Choroid plexus epithelial cell (primary cell): ENCODE measurements at places on chromosomes 12 and 14.
A peak's percentile ranks its signal among the peaks of the same experiment; 100 is the strongest.

DNA sequence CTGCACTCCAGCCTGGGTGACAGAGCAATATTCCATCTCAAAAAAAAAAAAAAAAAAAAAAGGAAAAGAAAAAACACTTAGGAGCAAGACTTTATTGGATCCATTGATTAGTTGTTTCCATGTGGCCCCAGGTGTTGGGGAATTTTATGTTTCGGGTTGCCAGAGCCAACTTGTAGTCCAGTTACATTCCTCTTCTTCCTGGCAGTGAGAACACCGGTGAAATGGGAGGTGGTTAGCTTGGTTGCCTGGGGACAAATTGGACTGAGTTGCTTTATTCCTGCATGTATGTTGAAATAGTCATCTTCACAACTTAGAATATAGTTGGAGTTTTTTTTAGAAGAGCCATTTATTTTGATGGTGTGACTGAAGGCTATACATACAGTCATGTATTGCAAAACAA, 12.6 kb downstream of the RCOR1 start:
- peak; percentile 28 for DNase-seq

DNA sequence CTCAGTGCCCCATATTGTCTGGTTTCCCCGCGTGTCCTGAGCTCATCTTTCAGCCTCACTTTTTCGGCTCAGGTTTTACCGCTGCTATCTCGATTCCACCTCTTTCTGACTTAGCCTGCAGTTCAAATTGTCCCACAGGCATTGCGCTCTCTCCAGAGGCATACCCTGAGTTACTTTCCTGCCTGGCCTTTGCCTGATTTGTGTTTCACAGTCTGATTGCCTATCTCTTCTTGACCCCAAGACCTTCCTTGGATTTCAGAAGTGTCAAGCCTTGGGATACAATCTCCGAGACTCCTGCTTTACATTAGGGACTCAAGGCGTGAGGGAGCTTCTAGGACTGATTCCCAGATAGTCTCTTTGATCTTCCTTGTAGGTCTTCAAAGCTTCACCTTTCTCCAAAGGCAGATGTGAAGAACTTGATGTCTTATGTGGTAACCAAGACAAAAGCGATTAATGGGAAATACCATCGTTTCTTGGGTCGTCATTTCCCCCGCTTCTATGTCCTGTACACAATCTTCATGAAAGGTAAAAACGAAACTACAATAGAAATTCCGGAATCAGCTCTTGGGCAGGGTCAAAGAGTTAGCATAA, 629 bp downstream of the LETMD1 start:
- DNase-seq, result no peak

DNA sequence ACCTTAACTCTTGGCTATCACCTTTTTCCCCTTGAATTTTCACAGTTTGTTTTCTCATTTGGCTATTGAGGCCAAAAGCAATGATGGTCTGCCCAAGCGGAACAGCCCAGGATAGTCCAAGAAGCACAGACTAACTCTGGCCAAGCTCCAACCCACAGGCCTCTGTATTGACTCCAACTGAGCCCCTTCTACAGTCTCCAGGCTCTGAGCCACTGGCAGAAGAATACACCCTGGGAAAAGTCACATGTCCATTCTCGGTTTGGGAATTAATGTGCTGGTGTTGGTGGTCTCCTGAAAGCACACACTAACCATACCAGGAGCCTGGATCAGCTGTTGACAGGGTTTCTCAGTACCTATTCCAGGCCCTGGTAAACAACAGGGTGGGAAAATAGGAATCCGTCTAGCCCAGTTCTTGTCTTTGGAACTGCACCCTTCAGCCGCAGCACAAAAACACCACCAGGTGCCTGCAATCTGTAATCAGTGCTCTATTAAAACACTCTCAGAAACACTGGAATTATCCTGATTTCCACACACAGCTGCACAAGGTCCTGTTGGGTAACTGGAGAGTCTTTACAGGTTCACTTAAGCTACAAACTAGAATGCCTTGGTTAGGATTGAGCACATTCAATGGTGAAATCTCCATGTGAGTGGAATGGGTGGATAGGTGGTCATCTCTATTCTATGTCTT, 63.6 kb downstream of the STXBP6 start:
- no peak for DNase-seq

DNA sequence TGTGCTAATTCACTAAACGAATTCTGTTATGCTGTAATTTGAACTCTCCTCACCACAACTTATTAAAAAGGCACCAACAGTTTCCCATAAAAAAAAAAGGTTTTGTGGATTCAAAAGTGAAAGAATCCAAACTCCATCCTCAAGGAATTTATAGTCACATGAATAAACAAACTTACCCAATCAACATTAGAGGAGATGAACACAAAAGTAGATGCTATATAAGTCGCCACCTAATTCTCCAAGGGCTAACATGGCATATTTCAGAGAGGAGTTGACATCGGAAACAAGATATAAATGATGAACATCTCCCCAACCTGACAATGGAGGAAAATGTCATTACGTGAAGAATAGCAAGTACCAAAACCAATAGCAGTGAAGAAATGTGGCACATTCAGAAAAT, 265.5 kb upstream of the PRKD1 start:
- DNase-seq, result no peak

DNA sequence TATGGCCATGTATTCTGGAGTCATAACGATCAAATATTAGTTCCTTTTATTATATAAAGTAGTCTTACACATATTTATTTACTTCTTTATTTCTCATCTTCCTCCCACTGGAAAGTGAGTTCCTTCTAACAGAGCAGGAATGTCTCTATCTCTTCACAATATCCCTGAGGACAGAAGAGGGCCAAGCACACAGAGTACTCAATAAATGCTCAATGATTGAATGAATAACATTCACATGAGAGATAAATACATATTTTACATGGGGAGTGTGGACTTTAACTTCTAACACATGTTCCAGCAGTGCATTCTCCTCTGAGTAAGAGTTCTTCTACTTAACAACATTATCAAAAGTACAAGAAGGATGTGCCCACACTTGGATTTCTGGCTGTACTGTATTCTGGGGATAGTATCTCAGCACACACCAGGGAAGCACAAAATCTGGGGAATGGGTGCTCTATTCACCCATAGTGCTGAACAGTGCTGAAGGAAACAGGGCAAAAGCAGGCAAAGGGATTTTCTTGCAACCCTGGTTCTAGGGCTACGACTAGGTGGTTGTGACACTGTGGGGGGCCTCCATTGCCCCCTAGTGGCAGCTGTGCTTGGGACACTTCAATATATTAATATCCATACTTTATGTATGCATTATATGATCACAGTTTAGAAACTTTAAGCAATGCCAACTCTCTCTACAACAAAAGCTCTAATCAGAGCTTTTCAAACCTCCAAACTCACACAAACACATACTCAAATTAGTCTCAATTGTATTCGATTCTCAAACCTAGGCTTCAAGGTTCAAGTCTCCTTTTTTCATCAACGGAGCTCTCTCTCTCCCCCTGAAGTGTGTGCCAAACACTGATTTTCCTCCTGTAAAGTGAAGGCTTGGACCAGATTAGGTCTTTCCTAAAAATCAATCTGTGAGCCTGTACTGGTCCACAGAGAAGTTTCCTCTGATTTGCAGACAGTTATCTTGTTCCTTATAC, 115.5 kb downstream of the SLC2A13 start:
- peak; percentile 73 for DNase-seq

- no peak for DNase-seq
These were observed 8.4 kb downstream of the TMEM19 start for GRCh38 chr12:71694099-71694820.

DNA sequence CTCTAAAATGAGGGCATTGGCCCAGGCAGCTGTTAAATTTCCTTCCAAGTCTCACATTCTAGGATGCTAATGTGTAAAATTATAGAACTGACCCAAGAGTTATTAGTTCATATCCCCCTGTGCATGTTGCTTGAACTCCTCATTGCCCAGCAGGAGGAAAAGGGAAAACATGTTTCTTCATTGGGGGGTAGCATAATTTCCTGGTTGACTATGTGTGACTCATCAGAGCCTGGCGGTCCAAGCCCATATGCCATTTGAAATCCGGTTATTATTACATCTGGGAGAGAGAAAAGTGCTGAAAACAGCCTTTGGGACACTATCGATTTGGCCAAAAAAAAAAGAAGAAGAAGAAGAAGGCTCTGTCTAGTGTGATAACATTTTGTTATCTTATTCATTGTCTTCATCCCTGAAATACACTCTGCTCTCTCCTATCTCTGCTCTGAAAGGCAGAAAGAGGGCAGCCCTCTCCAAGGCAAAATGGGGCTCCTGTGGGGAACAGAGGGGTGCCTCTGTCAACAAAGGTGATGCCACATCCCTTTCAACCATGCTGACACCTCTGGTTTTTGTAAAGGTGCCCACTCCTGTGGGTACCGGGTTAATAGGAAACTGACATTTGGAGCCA, 114.2 kb downstream of the DAD1 start:
- peak; percentile 68 for DNase-seq

DNA sequence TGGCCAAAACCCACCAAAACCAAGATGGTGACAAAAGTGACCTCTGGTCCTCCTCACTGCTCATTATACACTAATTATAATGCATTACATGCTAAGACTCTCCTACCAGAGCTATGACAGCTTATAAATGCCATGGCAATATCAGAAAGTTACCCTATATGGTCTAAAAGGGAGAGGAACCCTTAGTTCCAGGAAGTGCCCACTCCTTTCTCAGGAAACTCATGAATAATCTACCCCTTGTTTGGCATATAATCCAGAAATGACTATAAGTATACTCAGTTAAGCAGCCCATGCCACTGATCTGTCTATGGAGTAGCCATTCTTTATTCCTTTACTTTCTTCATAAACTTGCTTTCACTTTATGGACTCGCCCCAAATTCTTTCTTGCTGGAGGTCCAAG, 43.0 kb upstream of the FUT8 start:
- DNase-seq, result no peak

DNA sequence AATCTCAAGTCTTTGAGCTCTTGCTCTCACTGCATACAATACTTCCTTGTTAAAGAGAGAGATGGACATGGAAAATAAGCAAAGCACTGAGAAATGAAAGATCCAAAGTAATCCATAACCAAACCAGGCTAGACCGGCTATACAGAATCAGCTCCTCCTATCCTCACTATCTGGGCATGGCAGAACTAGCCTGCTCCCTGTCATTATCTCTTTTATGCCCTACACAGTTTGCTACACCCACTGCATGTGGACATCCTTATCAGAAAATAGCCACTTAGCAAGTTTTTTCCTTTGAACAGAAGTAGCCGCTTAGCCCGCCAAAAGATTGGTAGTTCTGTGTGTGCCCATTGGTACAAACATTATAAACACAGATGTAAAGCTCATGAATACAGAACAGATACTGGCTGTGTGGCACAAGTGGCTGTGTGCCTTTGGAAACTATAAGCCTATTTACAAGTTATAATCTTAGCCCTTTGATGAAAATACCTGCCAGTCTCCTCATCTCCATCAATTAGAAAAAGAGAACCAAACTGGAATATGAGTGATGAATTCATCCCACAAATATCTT, 34.7 kb downstream of the SPTB start:
- no peak for DNase-seq

DNA sequence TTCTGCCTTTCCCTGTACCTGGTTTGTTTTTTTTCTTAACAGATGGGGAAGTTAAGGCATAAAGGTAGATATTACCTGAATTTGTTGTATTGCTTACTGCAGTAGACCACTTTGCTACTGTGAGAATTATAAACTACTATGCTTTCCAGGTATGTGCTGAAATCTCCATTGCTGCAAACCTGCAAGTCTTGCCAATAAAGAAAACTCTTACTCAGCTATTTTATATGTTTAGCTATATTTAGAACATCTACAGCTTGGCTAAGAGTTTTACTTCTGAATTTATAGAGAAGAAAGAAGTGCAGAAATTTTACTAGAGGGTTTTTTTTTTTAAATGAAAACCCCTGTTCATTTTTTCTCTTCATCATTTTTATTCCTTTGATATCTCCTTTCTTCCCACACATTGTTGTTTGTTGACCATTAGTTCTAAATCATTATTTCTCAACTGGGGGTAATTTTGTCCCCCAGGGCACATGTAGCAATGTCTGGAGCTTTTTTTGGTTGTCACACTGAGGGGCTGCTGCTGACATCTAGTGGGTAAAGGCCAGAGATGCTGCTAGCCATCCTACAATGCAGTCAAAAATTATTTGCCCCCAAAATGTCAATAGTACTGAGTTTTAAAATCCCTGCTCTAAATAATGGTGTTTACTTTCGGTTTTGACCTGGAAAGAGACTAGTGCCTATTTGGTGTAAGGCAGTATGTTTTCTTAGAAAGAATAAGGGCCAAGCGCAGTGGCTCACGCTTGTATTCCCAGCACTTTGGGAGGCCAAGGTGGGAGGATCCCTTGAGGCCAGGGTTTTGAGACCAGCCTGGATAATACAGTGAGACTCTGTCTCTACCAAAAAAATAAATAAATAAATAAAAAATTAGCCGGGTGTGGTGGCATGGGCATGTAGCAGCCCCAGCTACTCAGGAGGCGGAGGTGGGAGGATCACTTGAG, 48.6 kb downstream of the PCNX1 start:
- peak; percentile 53 for DNase-seq

DNA sequence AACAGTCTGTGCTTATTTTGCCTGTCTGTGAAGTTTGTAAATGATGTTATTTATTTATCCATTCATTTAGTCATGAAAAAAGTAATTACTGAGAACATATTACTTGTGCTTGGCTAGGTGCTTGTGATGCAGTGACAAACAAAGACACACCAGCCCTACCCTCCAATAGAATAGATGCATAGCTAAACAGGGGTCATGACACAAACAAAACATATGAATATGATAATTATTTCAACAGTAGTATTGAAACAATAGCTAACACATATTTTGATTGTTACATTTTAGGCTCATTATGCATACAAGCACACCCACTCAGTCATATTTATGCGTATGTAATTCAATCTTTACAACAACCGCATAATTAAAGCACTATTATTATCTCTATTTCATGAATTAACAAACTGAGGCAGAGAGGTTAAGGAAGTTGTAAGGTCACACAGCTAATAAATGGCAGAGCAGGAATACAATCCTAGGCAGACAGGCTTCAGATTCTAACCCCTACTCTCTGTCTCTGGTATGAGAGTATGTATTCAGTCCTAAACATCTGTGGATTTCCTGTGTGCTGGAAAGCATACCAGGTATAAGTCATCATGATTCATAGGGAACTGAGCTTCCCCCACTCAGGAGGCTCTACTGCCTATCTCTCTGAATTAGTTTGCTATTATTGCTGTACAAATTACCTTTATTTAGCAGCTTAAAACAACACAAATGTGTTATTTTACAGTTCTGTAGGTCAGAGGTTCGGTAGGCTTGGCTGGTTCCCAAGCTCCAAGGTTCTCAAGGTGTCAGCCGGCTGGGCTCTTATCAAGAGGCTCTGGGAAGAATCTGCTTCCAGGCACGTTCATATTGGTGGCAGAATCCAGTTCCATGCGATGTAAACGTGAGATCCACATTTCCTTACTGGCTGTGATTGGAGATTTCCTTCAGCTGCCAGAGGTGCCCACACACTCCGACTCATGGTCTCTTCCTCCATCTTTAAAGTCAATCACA, 509.4 kb downstream of the GALC start:
- DNase-seq, result peak; percentile 4

GRCh38 chr12:27207615-27208413, 36.3 kb upstream of the STK38L start:
- no peak for DNase-seq
